PC-3 (cell line): ENCODE measurements at places on chromosomes 5 and 9.

- H3K36me3 ChIP-seq, result no peaks in the 10 kb centered on the region
- H3K27me3 ChIP-seq, result no peaks in the 10 kb centered on the region
- no peak overlapping the region for H3K27ac ChIP-seq
These were observed 68.6 kb upstream of the IL17B start for GRCh38 chr5:149447373-149448367.

GRCh38 chr9:127209948-127210640 is 54.5 kb upstream of the GARNL3 start:
- DNase-seq, result no peak
- H3K27ac ChIP-seq, result no peak overlapping the region
- H3K4me3 ChIP-seq, result no peak overlapping the region
- H3K27me3 ChIP-seq, result no peaks in the 10 kb centered on the region

- no peak overlapping the region for H3K27ac ChIP-seq
- no peaks in the 10 kb centered on the region for H3K36me3 ChIP-seq
- no peaks in the 10 kb centered on the region for H3K4me1 ChIP-seq
These were observed 17.6 kb downstream of the DENND1A start for GRCh38 chr9:123912167-123912897.

GRCh38 chr9:8074713-8075286 is 275.2 kb upstream of the DMAC1 start:
- no peaks in the 10 kb centered on the region for H3K36me3 ChIP-seq
- no peak overlapping the region for H3K4me3 ChIP-seq
- no peaks in the 10 kb centered on the region for H3K27me3 ChIP-seq

GRCh38 chr5:126265917-126266316 is 157.3 kb upstream of the GRAMD2B start:
- no peak overlapping the region for H3K4me3 ChIP-seq
- no peak for DNase-seq
- no peaks in the 10 kb centered on the region for H3K4me1 ChIP-seq
- no peak overlapping the region for H3K27ac ChIP-seq
- no peaks in the 10 kb centered on the region for H3K27me3 ChIP-seq
- no peaks in the 10 kb centered on the region for H3K36me3 ChIP-seq

DNA sequence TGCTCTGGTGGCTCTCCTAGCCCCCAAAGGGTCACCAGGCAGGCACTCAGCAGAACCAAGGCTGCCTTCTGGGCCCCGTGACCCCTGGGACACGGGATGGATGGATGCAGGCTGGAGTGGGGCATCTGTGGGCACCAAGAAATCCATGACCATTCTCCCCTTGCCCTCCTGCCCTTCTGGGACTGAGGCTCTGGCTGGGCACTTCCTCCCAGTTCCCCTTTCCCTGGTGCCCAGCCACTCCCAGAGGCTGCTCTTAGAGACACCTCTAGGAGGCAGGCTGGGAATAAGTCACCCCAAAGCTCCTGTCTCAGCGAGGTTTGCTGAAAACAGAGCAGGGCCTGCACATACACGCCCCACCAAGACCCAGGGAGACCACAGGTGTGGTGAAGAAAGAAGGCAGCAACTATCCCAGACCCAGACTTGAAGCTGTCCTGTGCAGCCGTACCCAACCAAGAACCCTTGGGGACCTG is 943 bp downstream of the STING1 start:
- H3K4me1 ChIP-seq, result peaks cover 20% of the 10 kb centered on the region
- H3K27me3 ChIP-seq, result no peaks in the 10 kb centered on the region
- DNase-seq, result no peak

DNA sequence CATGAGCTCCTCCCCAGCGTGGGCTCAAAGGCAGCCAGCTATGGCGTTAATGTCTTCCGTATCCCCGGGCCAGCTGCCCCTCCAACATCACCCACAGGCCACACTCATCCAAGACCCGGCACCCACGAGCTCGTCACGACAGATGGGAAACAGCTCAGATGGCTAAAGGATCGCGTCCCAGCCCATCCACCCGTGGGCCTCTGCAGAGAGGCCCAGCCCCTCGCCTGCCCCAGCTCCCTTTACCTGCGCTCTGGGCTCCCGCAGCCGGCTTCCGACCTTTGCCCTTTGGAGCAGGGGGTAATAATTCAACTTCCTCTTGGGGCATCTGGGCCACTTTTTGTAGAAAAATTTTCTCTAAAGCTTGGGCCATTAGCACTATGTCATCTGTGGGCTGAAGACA is 16.5 kb downstream of the BRD3 start:
- no peaks in the 10 kb centered on the region for H3K27me3 ChIP-seq
- DNase-seq, result no peak
- no peak overlapping the region for H3K4me3 ChIP-seq
- H3K27ac ChIP-seq, result no peak overlapping the region

DNA sequence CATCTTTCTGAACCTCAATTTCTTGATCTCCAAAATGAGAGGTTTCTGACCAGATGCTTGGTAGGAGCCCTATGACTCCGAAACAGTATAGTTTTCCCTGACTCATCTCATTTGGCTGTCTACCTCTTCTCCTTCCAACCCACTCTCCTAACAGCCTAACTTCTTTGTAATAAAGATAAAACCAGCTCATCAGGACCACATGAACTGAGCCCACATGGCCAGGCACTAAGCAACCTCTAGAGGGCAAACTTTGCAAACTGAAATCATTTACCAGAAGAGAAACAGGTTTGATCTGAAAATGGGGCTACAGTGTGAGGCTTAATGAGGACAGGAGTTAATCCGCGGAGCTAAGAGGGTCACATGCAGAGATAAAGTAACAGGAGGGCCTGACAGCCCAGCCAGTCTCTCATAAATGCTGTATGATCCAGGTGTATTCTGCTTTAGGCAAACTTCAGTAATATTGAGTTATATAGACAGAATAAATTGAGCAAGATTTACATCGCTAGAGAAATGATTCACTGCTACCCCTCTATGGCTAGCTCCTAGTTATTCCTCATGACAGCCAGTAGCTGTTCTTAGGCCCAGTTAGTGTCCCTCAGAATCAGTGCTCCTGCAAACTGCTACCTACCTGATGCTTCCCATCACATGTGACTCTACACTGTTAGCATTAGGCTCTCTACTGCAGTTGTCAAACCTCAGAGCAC is 64.6 kb downstream of the ABCA1 start:
- peak overlapping the region; percentile 27 for H3K27ac ChIP-seq
- H3K4me3 ChIP-seq, result no peak overlapping the region
- H3K4me1 ChIP-seq, result peaks cover 22% of the 10 kb centered on the region
- H3K36me3 ChIP-seq, result no peaks in the 10 kb centered on the region

GRCh38 chr5:121735618-121736017 is 116.1 kb upstream of the FTMT start:
- no peak overlapping the region for H3K4me3 ChIP-seq
- no peak overlapping the region for H3K27ac ChIP-seq
- H3K4me1 ChIP-seq, result no peaks in the 10 kb centered on the region
- no peaks in the 10 kb centered on the region for H3K36me3 ChIP-seq
- DNase-seq, result no peak

DNA sequence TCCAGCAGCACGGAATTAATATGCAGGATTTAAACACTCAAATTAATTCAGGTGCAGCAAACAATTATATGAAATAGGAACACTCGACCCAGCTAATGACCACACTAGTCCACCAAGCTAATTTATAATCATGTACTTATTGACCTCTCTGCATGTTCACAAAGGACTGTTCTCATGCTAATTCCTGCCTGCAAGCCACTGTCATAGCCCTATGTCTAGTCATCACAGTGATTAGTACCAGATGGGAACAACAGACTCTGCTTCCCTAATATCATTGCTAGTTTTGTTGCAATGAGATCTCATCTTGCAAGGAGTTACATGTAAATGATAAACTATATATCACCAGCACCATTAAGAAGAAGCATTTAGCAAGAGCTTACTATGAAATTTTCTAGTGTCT is 553.0 kb upstream of the GRAMD2B start:
- H3K4me3 ChIP-seq, result no peak overlapping the region
- H3K36me3 ChIP-seq, result no peaks in the 10 kb centered on the region
- no peaks in the 10 kb centered on the region for H3K27me3 ChIP-seq
- peaks cover 10% of the 10 kb centered on the region; the same call in 1 of the 2 replicates for H3K4me1 ChIP-seq
- DNase-seq, result no peak

- H3K36me3 ChIP-seq, result no peaks in the 10 kb centered on the region
- peak; percentile 82 for DNase-seq
- H3K4me3 ChIP-seq, result peak overlapping the region; percentile 49
- H3K27ac ChIP-seq, result peak overlapping the region; percentile 54
- no peaks in the 10 kb centered on the region for H3K27me3 ChIP-seq
- peaks cover 30% of the 10 kb centered on the region for H3K4me1 ChIP-seq
These were observed 139.8 kb downstream of the MPDZ start for GRCh38 chr9:13139641-13140171.

GRCh38 chr9:136482046-136482792 is 621 bp downstream of the SEC16A start:
- H3K4me1 ChIP-seq, result peaks cover 7% of the 10 kb centered on the region; the same call in 1 of the 2 replicates
- DNase-seq, result peak; percentile 9
- peak overlapping the region; percentile 99 for H3K4me3 ChIP-seq
- peak overlapping the region; percentile 78 for H3K27ac ChIP-seq
- H3K27me3 ChIP-seq, result no peaks in the 10 kb centered on the region
- H3K36me3 ChIP-seq, result peaks cover 9% of the 10 kb centered on the region

GRCh38 chr5:11468334-11469039 is 435.8 kb downstream of the CTNND2 start:
- H3K36me3 ChIP-seq, result no peaks in the 10 kb centered on the region
- H3K27me3 ChIP-seq, result 0 out of 2 replicates have a peak, but pooled peaks cover 3% of the 10 kb centered on the region
- peaks cover 7% of the 10 kb centered on the region; the same call in 1 of the 2 replicates for H3K4me1 ChIP-seq
- DNase-seq, result peak; percentile 64

DNA sequence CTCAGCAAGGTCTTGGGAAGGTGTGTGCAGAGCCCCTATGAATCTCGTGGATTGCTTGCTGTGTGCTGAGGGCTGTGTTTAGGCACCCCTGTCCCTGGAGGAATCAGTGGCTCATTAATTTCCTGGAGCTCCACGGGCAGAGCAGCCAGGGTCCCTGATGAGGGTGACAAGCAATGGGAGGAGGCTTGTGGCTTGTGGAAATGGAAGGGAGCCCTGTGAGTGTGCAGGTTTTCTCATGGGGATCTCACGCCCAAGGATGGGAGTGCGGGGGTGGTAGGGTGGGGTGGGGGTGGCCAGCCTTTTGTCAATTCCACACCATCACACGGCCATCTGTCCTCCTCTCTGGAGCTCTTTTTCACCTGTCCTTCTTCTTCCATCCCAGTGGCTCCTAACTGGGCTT is 25.3 kb downstream of the PHF2 start:
- H3K4me3 ChIP-seq, result no peak overlapping the region
- H3K27me3 ChIP-seq, result no peaks in the 10 kb centered on the region
- no peak overlapping the region for H3K27ac ChIP-seq

GRCh38 chr5:130729541-130729940 is 435.5 kb downstream of the HINT1 start:
- no peaks in the 10 kb centered on the region for H3K27me3 ChIP-seq
- no peak overlapping the region for H3K27ac ChIP-seq
- H3K36me3 ChIP-seq, result no peaks in the 10 kb centered on the region
- no peak for DNase-seq

DNA sequence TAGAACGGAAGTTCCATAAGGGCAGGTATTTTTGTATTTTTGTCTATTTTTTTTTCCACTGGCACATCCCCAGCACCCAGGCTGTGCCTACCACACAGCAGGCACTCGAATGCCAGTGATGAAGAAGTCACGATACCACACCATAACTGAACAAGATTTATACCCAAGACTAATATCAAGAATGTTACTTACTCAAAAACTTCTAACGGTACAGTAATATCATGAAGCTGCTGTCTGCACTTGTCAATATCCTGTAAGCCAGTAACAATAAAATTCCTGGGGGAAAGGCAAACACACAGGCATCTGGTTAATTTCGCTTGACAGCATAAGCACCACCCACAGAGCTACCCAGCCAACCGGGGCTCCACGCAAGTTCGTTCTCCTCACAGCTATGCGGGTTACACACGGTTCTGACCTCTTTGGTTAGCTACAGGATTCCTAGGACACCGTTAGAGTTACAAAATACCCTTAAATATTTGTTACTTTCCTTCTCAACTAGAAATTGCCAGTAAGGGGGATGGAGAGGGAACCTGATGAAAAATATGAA is 1.3 kb downstream of the MED10 start:
- peak overlapping the region; percentile 77 for H3K4me3 ChIP-seq
- no peak overlapping the region for H3K27ac ChIP-seq
- H3K4me1 ChIP-seq, result peaks cover 23% of the 10 kb centered on the region
- H3K27me3 ChIP-seq, result no peaks in the 10 kb centered on the region

- H3K27me3 ChIP-seq, result no peaks in the 10 kb centered on the region
- no peak for DNase-seq
- H3K36me3 ChIP-seq, result peaks cover 9% of the 10 kb centered on the region; the same call in 1 of the 2 replicates
- no peak overlapping the region for H3K4me3 ChIP-seq
- H3K27ac ChIP-seq, result no peak overlapping the region
These were observed 70.6 kb downstream of the SPIN1 start for GRCh38 chr9:88458716-88459465.

DNA sequence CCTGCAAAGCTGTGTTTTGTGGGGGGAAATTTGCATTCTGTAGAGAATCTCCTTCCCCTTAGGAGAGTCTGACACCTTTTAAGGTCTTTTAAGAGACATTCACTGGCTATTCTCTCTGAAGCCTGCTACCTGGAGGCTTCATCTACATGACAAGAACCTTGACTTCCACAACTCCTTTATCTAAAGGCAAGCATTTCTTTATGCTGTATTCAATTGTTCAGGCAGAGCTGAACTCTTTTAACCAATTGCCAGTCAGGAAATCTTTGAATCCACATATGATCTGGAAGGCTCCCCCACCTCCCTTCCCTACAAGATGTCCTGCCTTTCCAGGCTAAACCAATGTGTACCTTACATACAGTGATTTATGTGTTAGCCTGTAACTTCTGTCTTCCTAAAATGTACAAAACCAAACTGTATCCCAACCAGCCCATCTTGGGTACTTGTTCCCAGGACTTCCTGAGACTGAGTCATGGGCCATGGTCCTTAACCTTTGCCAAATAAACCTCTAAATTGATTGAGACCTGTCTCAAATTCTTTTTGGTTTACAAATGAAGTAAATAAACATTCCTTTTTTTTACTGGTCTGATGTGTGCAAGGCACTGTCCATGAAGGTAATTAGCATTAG is 9.9 kb downstream of the C9orf85 start:
- H3K4me1 ChIP-seq, result peaks cover 13% of the 10 kb centered on the region
- peaks cover 2% of the 10 kb centered on the region; the same call in 1 of the 2 replicates for H3K36me3 ChIP-seq
- no peak overlapping the region for H3K4me3 ChIP-seq
- peak; percentile 46 for DNase-seq
- H3K27me3 ChIP-seq, result no peaks in the 10 kb centered on the region
